ENCODE measurements at places on chromosomes 7 and 10. TPM values are rescaled to one million over a fixed set of nuclear protein-coding genes. Genes with fewer than 3 reads are reported as not detected.

PIP gene
- total RNA-seq, result not detected

- DNase-seq, result no peak
Measured at GRCh38 chr7:92613720-92614119, 23.5 kb upstream of the FAM133B start.

GRCh38 chr7:132034748-132035416 lies 478.5 kb upstream of the PODXL start:
- no peak for DNase-seq

DNA sequence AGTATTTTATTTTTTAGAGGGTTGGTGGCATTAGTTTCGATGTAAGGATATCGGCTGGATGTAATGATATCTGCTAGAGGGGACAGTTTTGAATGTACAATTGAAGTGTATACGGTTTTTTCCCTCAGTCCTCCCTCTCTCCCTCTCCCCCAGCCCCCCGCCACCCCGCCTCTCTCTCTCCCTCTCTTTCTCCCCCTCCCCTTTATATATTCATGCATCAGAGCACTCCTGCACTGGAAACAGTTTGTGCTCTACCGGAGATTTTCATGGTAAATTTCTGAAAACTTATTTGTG lies 1.6 kb downstream of the GLCCI1 start:
- no peak for DNase-seq

DNA sequence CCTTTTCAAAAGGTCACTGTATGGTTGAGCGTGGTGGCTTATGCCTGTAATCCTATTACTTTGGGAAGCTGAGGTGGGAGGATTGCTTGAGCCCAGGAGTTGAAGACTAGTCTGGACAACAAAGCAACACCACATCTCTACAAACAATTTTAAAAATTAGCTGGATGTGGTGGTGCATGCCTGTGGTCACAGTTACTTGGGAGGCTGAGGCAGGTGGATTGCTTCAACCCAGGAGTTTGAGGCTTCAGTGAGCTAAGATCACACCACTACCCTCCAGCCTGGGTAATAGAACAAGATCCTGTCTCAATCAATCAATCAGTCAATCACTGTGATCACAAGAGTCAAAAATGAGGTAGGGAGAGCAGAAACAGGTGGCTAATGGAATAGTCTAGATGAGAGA lies 97.0 kb downstream of the SUGCT start:
- no peak for DNase-seq

AZGP1 gene
- total RNA-seq, result not detected

DNA sequence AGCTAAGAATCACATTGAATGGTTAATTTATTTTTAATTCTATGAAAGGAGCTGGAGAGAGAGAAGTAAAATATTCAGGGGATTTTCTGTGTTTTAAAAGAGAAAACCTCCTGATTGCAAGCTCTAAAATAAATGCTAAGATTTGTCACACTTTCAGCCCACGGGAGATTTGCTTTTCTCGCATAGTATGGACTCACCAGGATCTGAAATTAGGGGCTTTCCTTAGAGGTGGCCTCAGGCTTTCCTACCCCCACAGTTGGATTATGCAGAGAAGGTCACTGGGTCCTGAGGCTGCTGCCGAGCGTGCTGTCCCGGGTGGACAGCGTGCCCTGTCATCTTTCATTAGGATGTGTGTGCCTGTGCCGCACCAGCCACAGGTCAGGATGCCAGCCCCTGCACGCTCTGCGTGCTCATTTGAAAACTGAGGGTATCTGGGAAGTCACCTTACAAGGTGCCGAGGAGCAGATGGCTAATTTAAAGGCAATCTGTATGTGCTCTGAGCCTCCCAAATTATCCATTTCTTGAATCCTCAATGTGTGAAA lies 258.8 kb downstream of the CELF2 start:
- no peak for DNase-seq
